ENCODE measurements at places on chromosomes 6 and 20.

DNA sequence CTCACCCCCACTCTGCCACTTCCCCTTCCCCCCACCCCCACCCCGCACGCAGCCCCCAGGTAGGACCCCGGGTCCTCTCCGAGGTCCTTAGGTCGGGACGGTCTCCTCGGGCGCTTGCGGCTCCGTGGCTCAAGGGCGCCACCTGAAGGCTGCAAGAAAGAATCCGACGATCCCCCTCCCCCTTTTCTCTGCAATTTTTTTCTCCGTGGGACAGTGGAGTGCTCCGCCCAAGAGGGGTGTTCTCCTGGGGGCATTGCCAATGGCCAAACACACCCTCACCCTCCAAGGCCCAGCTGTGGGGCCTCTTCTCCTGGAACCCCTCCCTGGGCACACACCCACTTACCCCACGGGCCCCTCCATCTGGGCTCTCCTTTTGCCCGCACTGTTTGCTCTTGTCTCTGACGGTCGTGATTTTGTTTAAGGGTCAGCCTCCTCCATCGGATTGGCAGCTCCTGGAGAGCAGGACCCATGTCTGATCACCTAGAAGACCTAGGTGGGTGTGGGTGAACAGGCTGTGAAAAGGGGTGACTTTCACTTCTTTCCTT is 1.1 kb upstream of the TMEM74B start:
- ATAC-seq: peak; percentile 69

DNA sequence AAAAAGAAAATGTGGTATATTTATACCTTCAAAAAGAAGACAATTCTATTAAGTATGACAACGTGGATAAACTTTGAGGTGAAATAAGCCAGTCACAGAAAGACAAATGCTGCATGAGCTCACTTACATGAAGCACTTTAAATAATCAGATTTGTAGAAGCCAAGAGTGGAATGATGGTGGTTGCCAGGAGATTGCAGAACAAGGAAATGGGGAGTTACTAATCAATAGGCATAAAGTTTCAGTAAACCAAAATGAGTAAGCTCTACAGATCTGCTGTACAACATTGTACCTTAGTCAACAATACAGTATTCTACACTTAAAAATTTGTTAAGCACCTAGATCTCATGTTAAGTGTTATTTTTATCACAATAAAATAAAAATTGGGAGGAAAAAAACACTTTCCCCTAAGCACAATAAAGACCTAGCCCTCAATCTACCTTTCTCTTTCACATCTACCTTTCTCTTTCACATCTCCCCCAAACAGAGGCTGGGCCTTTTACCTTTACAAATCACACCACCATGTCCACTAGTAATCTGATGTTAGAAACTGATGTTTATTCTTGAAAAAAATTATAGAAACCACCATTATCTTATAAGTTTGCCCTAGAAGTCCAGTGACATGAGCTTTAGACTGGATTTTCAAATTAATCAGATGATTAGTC is 73.9 kb downstream of the PKIB start:
- no peak for ATAC-seq

- ATAC-seq: no peak
Observed at GRCh38 chr6:23940466-23940865, 185.5 kb upstream of the NRSN1 start.

DNA sequence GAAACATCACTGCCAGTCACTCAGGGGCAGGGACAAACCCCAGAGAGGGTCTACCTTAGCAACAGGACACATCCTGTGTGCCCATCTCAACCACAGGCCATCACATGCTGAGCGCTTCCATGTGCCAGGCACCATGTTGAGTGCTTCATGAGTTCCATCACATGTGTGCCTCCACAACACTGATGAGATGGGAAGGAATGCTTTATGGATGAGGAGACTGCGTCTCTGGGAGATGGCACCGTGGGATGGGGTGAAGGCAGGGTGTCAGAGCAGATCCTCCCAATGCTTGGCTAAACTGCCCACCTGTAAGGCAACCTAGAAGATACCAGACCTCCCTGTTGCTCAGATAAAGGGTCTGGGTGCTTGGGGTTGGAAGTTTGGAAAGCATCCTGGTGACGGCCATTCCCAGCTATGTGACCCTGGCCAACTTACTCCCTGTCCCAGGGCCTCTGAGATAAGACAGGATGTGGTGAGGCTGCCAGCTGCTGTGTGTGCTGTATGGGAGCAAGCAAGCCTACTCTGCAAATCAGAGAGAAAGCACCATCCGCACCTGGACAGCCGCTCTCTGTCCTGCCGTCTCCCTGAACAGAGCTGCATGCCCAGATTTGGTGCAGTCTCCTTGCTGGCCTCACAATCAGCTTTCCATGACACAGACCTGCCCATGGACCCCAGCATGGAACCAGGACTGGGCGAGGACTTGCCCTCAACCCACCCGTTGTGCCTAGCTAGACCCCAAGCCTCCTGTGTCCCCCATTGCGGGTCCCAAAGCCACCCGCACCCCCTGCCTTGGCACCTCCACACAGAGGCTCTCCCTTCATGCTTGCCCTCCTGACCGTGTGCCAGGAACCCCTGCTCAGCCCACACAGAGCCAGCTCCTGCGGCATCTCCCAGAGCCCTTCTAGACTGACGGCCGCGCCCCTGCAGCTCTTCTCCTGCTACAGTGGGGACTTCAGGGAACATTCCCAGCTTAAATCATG is 143.7 kb downstream of the SYNDIG1 start:
- ATAC-seq: no peak

DNA sequence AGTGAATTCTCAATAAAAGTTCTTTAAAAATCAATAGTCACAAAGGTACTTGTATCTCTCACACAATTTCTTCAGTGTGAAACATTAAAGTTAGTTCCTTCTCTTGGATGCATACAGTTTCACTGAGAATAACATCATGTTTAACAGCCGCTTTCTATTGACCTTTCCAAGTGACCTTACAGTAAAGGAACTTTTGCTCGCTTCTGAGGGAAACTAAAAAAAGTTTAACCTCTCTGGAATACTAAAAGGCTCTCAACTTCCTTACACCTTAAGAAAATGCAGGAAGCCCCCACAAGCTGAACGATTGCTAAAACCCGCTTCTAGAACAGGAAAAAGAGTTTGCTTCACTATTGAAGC is 1.3 kb downstream of the RRAGD start:
- ATAC-seq: no peak

DNA sequence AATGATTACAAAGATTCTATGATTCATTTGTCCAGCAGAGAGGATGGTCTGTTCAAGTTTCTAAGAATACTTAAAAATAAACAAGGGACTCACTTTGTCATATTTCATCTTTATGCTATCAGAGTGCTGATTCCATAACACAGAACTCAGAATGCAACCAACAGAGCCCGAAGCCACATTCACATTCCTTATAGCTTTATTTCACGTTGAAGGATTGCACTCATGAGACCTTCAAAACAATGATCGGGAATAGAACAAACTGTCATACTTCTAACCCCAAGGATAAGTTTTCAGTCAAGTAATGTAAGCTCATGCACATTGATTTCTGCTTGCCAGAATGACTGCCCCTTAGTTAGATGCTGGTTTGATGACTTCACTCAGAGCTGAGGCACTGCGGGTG is 25.2 kb downstream of the FNDC1 start:
- ATAC-seq: no peak

DNA sequence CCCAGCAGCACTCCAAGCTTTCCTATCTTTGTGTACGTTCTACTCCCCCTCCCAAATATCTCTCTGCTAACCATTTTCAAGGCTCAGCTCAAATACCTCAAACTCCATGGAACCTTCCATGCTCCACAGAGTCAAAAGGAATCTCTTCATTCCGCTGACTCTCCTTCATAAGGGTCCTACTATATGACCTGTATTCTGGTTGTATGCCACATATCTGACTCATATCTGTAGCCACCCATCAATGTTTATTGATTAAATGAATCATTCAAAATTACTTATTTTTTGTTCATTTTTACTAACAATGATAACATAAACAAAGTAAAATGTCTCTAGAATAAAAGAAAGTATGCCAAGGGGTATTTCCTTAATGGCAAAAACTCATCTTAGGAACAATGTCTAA is 123.2 kb downstream of the ARHGAP18 start:
- ATAC-seq: no peak

GRCh38 chr20:41232973-41233926 is 84.3 kb downstream of the ZHX3 start:
- ATAC-seq: peak; percentile 40

- no peak for ATAC-seq
Observed at GRCh38 chr6:136471372-136471771, 78.8 kb downstream of the MAP7 start.
